ENCODE measurements at places on chromosomes 12 and 14. TPM values are rescaled to one million over a fixed set of nuclear protein-coding genes. Genes with fewer than 3 reads are reported as not detected.

Gene RFX4
- total RNA-seq = not detected

Gene ACOT4
- total RNA-seq = 12.9 TPM

Gene P2RX7
- 2.4 TPM for total RNA-seq

Gene PLA2G1B
- 1.4 TPM for total RNA-seq

Gene TAS2R30
- total RNA-seq = 12.0 TPM

Gene AQP2
- total RNA-seq = not detected

Gene KRT75
- total RNA-seq = not detected

Gene MYF6
- total RNA-seq = not detected

Gene SLC17A8
- total RNA-seq = 3.9 TPM

GRCh38 chr12:6630736-6631135, 5.0 kb downstream of the LPAR5 start:
- no peak for DNase-seq

DNA sequence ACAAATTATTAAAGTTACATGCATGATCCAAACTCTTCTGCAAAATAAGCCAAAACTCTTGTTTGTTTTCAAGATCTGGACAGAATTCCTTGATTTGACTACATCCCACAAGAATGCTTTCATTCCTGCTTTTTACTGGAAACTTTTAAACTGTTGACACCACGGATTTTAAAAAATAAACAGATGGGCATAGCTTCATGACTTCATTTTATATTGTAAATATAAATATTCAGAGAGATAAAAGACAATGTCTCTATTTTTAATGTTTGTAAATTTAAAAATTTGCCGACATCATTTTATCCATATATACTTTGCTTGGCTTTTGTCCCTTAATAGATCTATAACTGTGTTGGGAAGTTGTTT, 134.3 kb upstream of the DCN start:
- DNase-seq = no peak

- no peak for DNase-seq
These were observed 21.1 kb downstream of the OR6J1 start for GRCh38 chr14:22623047-22623446.

GRCh38 chr12:131893605-131894312, 663 bp upstream of the ULK1 start:
- DNase-seq = no peak

GRCh38 chr12:42468921-42469320, 120.6 kb downstream of the PRICKLE1 start:
- no peak for DNase-seq

GRCh38 chr14:104393898-104394381, 185.6 kb upstream of the C14orf180 start:
- peak; percentile 33 for DNase-seq

- peak; percentile 35 for DNase-seq
These were observed 297.1 kb downstream of the KSR2 start for GRCh38 chr12:117671734-117672133.

- DNase-seq = peak; percentile 81
These were observed 1.0 kb downstream of the NCOR2 start for GRCh38 chr12:124566161-124566996.

DNA sequence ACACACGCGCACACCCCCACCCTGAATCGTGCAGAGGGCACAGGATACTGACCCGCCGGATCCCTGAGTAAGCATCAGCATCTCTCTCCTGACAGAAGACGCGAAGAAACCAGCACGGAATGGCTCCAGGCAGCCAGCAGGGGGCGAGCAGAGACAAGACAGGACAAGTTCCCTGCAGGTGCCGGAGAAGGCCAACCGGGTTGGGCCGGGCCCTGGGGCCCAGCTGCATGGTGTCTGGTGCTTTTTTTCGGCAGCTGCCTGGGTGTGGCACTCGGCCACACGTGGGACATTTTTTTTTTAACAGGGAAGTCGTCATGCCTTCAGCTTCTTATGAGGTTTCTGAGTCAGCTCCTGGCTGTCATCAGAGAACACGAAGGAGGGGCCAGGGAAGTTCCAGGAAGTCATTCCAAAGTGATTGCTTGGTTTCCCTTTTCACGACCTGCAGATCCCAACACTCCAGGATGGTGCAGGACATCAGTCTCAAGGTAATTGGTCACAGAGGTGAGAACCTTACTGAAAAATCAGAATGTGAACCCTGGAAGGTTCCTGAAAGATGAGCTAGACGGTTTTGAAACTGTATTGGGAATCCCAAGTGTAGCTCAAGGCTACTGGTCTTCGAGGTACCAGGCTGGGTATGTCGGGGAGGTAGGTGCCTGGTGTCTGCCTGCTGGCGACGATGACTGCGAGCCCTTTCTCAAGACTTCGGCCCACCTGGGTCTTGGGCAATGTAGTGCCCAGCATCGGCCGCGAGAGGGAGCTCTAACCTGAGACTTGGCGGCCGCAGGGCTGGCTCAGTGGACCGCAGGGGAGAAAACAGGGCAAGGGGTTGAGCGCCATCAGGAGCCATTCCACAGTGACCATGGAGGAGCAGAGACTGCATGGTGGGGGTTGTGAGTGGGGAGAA, 190.8 kb upstream of the PRMT8 start:
- DNase-seq = peak; percentile 77

- DNase-seq = no peak
These were observed 19.4 kb downstream of the ABCB9 start for GRCh38 chr12:122946690-122947341.

DNA sequence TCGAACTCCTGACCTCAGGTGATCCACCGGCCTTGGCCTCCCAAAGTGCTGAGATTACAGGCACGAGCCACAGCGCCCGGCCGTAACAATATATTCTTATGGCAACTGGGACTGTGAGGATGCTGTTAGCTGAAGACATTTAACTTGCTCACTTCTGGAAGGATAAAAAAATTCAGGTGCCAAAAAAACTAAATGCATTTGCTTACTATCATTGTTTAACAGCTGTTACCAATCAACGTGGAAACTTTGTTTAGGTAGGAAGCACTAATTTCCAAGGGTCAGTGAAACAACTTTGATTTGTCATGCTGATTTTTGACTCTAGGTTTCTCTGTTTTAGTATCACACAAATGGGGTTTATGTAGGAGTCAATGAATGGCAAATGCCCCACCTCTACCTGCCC, 297.3 kb downstream of the ERC1 start:
- DNase-seq = no peak

DNA sequence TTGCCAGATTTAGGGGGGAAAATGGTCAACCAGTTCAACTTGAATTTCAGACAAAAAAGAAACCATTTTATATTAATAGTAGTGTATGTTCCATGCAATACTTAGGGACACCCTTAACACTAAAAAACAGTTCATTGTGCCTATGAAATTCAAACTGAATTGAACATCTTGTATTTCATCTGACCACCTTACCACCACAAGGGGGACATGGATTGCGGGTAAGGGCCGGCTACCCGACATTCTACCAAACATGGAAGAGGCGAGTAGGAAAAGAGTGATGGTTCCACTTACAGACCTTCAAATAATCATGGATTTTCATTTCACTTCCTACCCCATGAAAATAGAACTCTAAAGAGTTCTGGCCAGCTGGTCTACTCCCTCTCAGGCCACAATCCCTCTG, 10.3 kb upstream of the STK38L start:
- no peak for DNase-seq

DNA sequence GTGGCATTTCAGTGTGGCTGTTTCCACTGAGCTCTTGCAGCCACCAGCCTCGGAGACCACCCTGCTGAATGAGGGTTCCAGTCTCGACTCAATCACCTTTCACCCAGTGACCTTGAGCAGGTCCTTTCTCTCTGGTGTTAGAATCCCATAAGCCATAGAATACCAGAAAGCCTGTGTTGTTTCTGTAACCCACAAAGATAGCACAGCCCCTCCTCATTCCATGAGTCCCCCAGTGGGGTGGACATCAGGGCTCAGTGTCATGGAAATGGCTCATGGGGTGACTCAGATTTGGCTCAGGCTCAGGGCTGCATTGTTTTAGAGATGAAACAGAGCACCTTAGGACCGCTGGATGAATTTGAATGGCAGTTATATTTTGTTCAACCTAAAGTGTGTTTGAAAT, 171.5 kb downstream of the PTPN11 start:
- no peak for DNase-seq

DNA sequence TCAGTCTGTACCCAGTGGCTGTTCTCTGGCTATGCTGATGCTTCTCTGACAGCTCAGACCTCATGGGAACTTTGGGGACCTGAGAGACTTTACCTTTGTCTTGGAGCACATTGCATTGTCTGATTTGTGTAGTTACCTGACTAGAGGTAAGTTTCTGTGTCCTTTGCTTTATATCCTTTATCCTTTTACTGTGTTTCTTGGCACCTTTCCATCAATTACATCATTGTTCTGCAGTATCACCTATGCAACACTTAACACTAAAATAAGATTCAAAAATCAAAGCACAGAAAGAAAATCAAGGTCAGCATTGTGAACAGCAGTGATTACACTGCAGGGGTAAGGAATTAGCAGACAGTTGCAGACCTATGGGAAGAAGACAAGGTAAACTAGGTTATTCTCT, 43.8 kb downstream of the SLC35F4 start:
- DNase-seq = no peak

DNA sequence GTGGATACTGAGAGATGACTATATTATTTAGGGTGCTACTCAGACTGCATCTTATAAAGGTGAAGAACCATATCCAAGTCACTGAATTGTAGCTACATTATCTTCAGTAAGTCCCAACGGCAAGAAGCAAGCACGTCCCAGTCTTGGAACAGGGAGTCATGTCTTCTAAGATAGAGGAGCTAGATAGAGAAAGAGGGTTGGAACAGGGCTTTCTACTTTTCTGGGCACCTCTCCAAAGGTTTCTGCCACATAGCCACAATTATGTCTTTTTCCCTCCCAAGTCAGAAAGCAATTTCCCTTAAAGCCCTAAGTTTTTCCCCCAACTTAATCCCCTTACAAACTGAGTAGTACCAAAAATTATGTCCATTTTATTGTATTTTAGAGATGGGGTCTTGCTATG, 22.4 kb downstream of the MAPK1IP1L start:
- DNase-seq = no peak

DNA sequence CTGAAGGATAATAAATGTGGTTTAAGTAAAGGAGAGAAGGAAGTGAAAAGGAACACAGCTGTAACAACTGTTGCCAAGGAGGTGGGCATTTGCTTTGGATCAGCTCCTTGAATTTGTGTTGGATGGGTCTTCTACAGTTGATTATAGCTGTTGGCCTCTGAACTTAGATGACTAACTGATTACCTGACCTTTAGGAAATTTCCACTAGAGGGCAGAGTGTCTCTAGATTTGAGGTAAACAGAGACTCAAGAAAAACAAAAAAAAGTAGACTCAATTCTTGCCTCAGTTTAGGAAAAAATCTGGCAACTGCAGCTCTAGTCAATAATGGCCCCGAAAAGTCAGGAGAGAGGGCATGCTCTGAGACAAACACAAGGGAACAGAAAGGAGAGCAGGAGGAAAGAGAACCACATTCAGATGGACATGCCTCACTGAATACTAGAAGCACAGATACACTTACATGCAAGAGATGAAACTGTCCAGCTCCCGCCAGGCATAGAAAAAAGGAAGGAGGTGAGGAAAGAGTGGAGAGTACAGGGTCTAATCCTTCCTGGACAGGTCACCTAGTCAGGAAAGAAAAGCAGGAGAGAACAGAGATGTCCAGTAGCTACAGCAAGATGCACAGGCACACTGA, 20.6 kb downstream of the COX14 start:
- DNase-seq = no peak
